GM13977 (cell line): ENCODE measurements at places on chromosomes 11 and 22.
A peak's percentile ranks its signal among the peaks of the same experiment; 100 is the strongest.

DNA sequence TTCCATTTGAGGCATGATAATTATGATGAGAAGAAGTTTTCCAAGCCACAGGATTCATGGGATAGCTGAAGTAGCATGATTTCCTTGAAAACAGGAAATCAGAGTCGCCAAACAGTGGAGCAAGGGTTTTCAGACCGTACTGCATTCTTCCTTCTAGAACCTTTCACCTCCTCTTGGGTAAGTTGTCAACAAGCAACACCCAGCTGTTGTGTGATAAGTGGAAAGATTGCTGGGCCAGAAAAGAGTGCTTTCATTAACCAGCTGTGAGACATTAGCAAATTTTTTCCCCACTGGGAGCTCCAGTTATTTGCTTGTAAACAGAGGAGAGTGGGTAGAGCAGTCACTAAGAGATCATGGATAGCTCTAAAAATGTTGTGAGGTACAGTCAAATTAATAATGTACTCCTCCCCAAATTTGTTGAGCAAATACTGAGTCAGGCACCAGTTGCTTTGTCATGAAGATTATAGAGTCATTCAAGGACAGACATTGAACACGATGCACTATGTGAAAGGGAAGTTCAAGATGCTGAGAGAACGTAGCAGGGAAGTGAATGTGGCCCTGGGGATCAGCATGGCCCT lies 11.7 kb upstream of the MPEG1 start:
- no peak for DNase-seq

DNA sequence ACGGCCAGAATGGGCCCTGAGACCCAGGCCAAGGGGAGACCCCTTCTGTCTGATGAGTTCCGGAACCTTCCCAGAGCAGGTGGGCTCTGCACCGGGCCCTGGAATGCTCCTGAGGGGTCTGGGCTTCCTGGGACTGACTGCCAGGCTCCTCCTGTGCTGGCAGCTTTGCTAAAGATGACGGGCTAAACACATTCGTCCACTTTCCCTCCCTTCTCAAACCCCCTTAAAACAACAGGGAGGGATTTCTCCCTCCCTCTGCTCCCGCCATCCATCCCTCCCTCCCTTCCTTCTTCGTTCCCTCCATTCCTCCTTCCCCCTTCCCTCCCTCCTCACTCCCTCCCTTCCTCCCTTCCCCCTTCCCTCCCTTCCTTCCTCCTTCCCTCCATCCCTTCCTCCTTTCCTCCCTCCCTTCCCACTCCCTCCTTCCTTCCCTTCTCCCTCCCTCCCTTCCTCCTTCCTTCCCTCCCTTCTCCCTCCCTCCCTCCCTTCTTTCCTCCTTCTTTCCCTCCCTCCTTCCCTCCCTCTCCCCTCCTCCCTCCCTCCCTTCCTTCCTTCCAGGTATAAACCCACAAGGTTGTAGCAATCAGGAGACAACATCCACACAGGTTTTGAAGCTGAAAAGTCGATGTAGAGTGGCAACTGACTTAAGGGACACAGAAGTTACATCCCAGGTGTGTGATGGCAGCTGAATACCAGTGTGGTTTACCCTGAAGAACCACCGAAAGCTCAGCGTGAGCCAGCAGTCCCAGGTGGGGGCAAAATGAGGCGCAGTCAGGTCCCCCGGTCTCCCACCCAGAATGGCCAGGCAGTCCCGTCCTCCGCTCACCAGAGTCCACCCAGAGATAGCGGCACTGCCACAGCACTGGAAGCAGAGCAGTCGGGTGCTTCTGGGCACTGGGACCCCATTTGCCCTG lies 18.8 kb upstream of the MGAT3 start:
- no peak for DNase-seq

- DNase-seq, result no peak
Measured at GRCh38 chr11:43269254-43269918, 42.4 kb upstream of the API5 start.

- peak; percentile 42 for DNase-seq
Measured at GRCh38 chr22:42856179-42856864, 751 bp downstream of the ARFGAP3 start.

- DNase-seq, result no peak
Measured at GRCh38 chr22:44086271-44087088, 62.4 kb downstream of the PARVB start.

GRCh38 chr22:17769716-17770082 lies 4.6 kb downstream of the BID start:
- no peak for DNase-seq

DNA sequence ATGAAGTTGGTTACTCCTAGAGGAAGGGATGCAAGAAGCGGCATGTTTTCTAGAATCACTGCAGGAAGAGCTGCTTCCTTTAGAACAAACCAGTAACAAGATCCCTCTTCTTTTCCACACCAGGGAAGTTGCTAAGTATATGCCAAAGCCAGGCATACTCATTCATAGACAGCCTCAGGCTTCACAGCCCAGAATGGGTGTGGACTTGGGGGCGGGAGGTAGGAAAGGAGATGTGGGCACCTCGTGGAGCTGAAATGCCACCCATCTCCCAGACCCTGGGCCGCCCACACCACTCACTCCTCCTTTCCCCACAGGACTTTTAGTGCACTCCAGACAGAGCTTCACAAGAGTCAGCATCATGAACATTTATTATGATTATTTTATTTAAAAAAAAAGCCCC lies 16.0 kb upstream of the TMEM121B start:
- DNase-seq, result no peak

- no peak for DNase-seq
Measured at GRCh38 chr22:42061041-42061440, 9.6 kb downstream of the NAGA start.

DNA sequence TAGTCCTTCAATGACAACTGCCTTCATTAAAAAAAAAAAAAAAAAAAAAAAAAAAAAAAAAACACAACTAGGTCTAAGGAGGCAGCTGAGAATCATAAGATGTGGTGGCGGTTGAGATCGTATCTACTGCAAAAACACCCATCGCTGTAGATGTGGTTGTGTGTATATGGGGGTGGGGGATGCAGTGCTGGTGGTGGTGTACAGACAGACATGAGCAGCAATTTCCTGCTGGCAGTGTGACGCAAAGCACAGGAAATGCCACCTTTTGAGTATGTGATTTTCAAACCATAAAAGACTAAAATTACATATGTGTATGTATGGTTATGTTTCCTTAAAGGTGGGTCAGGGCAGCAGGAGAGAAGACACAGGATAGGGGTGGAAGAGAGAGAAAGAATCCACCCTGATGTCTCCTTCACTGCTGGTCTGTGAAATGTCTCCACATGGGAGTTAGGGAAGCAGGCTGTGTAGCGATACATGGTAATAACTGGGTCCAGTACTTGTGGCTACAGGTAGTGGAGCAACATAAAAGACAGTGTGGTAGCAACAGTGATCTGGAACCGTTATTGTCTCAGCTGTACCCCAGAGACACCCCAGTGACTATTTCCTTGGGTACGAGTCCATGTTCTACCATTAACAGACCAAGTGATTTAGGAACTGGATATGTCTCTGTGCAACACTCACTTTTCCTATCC lies 57.9 kb downstream of the SYTL2 start:
- DNase-seq, result no peak

- no peak for DNase-seq
Measured at GRCh38 chr22:45097061-45097460, 66.7 kb upstream of the NUP50 start.

GRCh38 chr11:96218901-96219300 lies 124.1 kb downstream of the MAML2 start:
- no peak for DNase-seq

DNA sequence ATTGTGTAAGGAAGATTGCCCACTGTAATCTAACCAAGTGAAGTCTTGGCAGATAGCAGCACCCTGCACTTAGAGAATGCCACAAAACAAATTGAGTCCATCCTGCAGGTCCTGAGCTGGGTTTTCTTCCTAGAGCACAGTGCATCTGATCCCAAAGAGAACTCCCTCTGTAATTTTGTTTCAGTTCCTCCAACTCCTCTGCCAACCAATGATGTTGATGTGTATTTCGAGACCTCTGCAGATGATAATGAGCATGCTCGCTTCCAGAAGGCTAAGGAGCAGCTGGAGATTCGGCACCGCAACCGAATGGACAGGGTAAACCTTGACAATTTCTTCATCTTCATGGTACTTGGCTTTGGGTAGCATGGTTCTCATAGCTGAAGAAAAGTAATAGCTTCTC lies 33.1 kb upstream of the ST14 start:
- DNase-seq, result no peak

DNA sequence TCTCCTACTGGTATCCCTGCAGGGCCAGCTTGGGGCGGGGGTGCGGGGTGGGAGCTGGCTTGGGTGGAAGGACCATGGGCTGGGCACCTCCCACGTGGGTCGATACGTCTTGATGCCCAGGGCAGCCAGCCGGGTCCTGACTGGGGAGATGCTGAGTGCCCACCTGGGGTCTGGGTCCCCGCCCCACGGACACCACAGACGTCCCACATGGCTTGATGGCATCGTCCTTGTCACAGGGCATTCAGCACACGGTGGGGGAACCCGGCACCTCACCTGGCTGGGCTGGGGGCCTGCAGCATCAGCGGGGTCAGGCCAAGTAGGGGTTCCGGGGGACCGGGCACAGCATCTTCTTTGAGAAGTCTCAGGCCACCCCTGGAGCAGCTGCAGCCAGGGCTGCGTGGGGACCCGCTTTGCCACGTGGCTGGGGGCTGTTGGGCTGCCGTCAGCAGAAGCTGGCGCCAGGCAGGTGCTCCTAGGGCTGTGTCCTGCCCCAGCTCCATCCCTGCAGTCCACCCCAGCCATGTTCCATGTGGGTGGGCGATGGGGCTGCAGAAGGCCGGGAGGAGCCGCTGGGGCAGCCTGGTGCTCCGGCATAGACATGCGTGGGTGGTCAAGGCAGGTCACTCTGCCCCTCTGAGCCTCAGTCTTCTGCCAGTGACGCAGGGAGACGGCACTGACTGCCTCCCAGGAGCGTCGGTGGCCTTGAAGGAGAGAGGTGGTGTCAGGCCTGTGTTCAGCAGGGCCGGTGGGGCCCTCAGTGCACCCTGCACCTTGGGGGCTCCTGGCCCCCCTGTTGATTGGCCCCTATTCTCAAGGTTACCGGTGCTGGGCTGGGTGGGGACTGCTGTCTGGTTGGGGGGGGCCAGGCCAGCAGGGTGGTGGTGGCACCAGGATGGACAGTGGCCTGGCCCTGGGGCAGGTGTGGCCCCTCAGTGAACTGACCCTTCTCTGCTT lies 8.4 kb downstream of the SELENOO start:
- DNase-seq, result peak; percentile 43

- no peak for DNase-seq
Measured at GRCh38 chr11:17775507-17776211, 41.1 kb downstream of the KCNC1 start.

- DNase-seq, result no peak
Measured at GRCh38 chr11:70416881-70417280, 18.6 kb downstream of the CTTN start.

GRCh38 chr22:31127181-31127772 lies 4.5 kb downstream of the INPP5J start:
- DNase-seq, result no peak

DNA sequence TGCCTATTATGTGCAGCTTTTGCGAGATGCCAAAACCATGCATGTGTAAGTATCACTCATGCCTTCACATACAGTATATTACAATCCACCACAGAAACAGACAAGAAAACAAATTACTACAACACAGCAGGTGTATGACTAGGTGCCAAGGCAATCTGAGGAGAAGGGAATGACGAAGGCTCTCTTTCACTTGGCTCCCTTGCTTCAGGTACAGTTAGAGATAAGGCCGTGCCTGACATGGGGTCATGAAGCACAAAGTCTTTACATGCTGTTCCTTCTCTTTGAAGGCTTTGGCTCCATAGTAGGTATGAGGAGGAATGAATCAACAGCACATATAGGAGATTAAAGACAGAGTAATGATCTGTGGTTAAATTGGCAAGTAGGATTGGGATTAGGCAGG lies 65.2 kb upstream of the FSHB start:
- no peak for DNase-seq

GRCh38 chr11:18012122-18012905 lies 533 bp downstream of the SERGEF start:
- DNase-seq, result peak; percentile 39

GRCh38 chr11:8362899-8363298 lies 99.2 kb upstream of the LMO1 start:
- DNase-seq, result no peak

- DNase-seq, result no peak
Measured at GRCh38 chr11:113384551-113384950, 3.0 kb upstream of the ANKK1 start.

DNA sequence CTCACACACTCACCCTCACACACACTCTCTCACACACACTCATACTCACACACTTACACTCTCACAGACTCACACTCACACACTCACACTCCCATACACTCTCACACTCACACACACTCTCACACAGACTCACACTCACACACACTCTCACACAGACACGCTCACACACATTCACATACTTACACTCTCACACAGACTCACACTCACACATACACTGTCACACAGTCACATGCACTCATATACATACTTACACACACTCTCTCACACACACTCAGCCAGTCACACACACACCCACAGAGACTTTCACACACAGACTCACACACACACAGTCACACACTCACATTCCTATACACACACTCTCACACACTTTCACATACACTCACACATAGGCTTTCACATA lies 1478.8 kb downstream of the BRD1 start:
- DNase-seq, result no peak

DNA sequence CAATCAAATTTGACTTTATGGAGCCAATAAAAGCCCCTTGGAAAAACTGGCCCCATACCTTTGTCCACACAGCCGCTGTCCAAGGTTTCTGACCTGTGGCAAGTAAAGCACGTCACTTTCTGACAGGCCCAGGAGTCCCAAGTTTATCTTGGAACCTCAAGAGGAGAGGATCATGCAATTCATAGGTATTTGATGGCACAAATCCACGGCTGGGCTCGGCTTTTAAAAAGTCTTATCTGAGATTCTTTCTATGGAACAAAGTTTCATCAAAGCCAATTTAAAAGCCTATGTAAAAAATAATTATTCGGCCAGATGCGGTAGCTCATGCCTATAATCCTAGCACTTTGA lies 13.6 kb downstream of the TMEM138 start:
- no peak for DNase-seq

DNA sequence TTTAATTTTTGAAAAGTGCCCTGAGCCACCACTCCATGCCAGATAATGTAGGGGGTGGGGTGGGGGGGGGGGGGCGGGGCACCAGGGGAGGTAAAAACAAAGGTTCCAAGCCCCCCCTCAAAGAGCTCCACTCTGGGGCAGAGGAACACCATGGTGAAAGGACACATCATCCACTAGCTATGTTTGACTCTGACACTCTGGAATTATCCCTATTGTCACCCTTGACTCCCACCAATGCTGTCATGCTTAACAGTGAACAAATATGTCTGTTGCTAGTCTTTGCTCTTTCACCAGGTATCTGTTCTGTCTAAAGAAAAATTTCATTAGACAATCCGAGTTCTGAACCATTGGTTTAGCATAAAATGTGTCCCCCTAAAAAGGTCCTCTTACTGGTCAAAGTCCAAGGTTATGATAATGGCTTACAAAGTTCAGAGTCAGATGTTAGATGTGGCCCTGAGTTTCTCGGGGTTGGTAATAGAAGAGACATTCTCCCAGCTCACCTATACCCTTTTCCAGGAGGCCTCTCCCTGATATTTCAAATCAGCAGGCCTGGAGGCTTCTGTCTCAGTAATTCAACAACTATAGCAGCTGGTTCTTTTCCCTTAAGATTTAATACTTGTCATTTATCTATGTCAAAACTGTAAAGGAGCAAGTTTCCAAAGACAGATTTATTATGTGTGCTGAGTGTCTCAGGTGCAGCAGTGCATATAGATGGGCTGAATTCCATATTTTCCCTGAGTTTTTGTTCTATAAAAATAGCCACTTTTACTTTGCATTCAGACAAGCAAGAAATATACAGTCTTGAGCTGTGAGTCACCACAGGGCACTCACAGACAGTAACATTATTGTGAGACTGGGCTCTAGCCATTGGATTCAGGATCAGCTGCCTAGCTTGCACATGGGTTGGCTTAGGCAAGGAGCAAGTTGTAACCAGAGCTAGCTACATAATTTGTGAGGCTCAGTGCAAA lies 174.1 kb downstream of the CSNK2A3 start:
- DNase-seq, result no peak
